ENCODE measurements at places on chromosomes 1 and 21.
A peak's percentile ranks its signal among the peaks of the same experiment; 100 is the strongest.

DNA sequence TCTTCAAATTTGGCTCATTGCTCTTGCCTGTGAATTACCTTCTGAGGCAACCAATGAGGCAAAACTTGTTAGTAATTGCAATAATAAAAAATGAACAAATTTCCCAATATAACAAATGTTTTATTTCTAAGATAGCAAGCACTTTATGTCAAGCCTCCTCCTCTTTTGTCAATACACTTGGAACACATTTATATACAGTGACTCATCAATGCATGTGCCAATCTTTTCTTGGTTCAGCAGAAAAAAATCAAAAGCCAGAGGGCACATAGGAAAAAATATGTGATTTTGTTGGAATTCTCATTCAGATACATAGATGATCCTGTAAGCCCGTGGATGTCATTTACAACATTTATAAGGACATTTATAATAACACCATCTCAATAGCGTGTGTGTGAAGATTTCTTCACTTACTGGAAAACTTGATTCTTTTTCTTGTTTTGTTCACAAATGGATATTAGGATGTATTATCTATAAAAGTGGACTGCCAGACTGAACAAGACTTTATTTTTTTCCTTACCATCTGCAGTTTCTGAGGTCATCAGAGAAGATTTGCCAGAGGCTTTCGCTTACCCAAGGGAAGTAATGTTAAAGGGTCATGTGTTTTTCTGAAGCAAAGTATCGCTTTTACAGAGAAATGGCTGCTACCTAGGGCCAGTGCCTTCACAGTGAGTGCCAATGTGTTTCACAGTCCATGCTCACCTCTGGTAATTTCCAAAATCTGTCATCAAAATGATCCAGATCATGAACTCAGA, 645.7 kb upstream of the PTBP2 start:
- no peak for DNase-seq

- DNase-seq = no peak
These were observed 109.1 kb downstream of the APP start for GRCh38 chr21:26061437-26061836.

DNA sequence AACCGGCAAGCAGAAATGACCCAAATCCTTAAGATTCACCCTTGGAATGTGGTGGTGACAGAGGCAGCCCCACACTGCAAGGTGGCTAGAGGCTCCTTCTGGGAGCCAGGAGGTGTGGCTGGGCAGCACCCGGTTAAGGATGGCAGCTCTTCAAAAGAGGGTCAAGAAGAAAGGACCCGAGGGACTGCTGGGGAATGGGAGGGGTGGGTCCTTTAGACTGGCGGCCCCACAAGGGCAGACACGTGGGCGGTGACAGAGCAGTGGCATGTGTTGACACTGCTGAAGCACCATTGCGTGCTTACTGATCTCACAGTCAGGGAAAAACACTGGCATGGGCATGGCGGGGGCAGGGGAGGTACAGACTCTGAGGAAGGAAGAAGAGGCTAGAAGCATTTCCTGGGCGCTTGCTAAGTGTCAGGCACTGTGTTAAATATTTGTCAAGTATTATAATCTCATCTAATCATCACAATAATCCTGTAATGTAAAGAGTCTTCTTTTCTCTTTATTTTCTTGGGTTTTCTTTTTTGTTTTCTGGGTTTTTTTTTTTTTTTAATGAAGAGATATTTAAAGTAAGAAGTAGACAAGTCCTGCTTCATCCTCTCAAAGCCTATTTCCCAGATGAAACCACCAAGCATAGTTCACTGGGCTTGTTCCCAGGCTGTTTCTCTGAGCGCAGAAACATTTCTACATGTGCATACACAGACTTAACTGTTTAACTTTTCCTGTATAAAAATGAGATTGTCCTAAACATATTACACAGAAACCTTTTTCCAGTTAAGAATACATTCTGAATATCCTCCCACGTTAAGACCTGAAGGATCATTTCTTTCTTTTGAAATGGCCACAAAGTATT, 165.8 kb upstream of the EDN2 start:
- DNase-seq = peak; percentile 35

GRCh38 chr1:19447550-19447949, 37.8 kb downstream of the CAPZB start:
- no peak for DNase-seq

DNA sequence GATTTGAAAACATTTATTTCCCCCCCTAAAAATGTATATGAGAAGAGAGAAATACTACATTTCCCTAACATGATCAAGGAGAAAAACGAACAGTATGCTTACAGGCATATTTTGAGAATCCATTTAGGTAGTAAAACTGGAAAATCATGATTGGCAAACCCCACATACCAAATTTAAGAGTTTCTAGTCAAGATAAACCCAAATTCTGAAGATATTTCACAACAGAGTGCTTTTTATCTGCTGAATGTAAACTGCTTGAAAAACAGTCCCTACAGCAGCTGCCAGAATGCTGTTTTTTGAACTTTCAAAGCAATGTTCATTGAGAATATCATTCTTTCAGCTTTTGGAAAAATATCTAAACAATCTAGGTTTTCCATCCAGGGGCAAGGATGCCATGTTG, 31.0 kb downstream of the ASH1L start:
- DNase-seq = no peak

DNA sequence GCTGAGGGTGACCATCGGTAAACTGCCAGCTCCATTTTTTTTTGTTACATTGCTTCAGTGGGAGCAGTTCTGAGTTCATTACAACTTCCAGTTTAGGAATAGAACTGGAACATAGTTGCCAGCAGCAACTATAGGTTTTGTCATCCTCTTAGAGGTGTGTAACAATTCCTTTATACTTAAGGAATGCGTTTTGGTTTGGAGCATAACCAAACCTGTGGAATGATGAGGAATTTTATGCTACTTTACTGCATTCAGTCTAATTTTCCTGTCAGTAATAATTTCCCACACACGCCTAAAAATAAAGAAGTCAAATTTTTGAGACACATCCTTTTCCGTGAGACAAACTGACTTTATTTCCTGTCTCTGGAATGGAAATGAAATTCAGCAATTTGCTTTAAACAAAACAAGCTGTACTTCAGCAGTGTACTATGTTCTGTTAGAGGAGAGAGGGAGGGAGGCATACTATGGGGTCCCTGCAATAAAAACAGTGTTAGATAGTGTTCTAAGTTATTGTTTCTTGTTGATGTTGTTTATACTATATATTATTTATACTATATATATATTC, 4.8 kb upstream of the AMPD1 start:
- DNase-seq = no peak

DNA sequence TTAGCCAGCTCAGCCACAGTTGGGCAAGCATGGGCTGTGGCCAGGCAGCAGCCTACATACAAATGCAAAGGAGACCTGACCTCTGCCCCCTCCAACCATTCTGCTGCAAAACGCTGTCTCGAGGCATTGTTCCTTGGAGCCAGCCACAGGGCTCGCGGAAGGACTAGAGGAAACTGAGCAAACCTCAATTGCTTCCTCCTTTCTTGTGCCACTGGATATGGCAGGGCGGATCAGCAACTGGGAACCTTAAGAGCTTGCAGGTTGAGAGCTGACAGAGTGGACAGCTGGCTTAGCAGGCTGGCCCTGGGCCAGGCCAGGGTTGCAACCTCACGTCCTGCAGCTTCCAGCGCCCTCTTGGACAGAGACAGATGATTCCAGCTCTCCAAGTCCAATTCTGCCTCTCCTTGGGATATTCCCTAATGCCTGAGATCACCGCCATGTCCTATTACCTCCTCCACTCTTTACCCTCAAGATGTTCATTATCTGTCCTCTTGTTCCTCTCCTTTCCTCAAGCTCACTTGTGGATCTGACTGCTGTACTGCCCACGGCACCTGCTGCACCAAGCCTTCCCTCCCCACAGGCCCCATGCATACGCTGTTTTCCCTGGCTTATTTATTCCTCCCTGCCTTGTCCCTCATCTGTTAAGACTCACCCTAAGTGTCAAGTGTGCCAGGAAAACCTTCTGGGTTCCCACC, 67.5 kb downstream of the SDC3 start:
- DNase-seq = no peak

- DNase-seq = no peak
These were observed 1.8 kb upstream of the CYB5R1 start for GRCh38 chr1:202968895-202969295.

GRCh38 chr1:63987014-63987627, 213.3 kb downstream of the ROR1 start:
- DNase-seq = no peak
